CD4-positive, alpha-beta T cell treated with Interleukin-1 beta for 1 hour (primary cell): ENCODE measurements at places on chromosomes 2 and 18.
A peak's percentile ranks its signal among the peaks of the same experiment; 100 is the strongest.

GRCh38 chr2:43887176-43887575, 48.4 kb downstream of the ABCG8 start:
- no peak for DNase-seq

- DNase-seq: no peak
Measured at GRCh38 chr18:58496937-58497336, 132.0 kb downstream of the ALPK2 start.

GRCh38 chr2:186848873-186849578, at the start of gene ZSWIM2:
ZSWIM2 (minus strand) TSS chr2:186849170; CDS start chr2:186849130, 40 bp downstream.
- peak; percentile 29 for DNase-seq

- DNase-seq: no peak
Measured at GRCh38 chr2:117523267-117523666, 291.2 kb upstream of the DDX18 start.

DNA sequence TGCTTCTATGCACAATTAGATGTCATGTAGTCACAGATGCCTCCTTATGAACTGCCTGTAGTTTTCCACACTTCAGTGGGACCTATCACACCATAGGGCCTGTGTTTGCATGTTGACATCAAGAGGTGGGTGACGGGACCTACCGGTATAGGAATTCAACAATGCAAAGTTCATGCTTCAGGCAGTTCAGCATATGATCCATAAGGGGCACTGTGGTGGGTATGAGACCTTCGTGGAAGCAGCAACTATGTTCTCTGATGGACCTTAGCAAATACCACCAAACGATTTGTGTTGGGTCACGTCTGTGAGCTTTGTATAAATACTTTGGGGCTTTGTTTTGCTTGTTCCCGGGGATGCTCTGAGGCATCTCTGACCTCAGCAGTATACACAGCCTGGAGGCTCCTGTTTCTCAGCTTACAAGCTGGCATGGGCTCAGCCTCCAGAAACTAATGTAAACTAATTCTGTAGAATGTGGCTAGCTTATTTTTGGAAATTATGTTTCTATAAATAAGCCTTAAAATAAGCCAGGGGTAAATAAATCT, 111.6 kb downstream of the DTNA start:
- DNase-seq: no peak

DNA sequence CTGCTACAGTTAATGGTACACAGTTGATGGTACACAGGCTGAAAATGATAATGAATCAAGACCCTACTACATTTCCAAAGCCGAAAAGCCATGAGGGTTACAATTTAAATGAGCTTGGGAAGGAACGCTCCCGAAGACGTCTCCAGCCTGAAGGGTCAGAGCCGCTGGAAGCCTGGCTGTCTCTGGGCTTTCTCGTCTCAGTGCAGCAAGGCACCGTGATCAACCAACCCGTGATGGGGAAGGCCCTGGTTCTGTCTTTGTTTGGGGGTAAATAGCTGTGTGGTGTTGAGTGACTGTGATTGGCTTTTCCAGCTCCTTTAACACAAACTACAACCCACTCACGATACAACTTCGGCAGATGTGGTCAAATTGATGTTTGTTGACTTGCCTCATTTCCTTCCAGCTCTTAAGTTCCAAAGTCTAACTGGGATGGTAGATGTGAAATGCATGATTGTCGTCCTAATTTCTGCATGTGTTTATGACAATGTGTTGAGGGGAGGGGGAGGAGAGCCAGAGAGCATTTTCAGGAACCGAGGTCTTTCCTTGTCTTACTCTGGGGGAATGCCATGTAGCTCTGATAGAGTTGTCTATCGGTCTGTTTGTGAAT, 59.9 kb upstream of the EML6 start:
- no peak for DNase-seq

DNA sequence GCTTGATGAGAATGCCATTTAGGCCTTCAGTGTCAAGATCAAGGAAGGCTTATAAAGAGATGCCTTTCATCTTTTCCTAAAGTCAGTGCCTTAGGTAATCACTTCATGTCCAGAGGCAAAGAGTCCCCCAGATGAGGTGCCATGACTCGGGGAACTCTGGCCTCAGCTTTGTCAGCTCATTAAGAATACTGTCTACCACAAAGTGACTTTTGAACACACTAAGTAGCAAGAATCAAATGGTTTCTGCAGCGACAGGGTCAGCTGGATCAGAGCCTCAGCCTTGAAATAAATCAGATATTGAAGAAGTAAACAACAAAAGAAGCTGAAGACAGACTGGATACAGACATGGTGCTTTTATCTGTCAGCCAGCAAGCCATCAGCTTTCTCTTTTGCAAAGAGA, 120.1 kb upstream of the SLC39A10 start:
- no peak for DNase-seq

GRCh38 chr2:190636361-190636760, 12.5 kb upstream of the NAB1 start:
- DNase-seq: no peak

DNA sequence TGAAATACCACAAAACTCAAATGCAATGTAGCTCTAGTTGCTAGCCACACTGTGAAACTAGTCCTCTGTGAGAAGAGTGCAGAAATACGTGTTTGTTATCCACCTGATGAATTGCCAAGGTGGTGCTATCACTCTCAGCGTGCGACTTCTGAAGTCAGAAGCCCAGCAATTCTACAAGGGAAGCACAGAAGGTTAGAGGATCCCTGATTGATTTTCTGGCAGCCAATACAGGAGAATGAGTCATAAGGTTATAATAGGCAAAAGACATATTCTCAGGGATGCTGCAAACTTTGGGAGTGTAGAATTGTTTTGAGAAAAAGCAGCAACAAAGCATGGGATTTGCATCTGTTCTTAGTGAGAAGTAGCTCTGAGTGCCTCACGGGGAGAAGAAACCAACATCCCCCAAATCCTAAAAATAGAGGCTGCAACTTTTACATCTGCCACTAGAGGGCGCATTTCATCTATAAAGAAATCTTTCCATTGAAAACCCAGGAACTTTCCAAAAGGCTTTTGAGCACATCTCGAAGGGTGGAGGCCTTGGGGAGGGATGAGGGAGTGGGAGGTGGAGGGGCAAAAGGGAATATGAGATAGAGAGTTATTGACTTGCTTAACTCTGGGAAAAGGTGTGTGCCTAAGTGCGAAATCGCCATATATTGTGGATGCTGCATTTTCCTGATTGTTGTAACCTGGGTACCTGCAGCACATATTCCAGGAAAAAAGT, 78.0 kb downstream of the TMEM182 start:
- DNase-seq: no peak

GRCh38 chr2:200050921-200051610, 95.7 kb downstream of the MAIP1 start:
- no peak for DNase-seq

- no peak for DNase-seq
Measured at GRCh38 chr2:182055993-182056392, 70.3 kb downstream of the PPP1R1C start.

DNA sequence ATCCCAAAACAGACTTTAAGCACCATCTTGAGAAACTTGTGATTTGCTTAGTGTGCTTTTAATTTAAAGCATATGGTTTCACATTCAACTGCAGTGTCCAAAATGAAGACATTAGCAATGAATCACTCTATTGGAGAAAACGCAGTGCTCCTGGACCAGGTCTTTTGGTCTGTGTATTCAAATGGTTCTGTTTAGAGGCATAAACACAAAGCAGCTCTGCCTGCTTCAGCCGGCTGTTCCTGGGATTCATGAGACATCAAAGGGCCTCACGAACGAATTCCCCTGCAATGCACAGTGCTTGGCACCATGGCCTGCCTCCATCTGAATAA, 117.1 kb upstream of the SP5 start:
- DNase-seq: no peak

DNA sequence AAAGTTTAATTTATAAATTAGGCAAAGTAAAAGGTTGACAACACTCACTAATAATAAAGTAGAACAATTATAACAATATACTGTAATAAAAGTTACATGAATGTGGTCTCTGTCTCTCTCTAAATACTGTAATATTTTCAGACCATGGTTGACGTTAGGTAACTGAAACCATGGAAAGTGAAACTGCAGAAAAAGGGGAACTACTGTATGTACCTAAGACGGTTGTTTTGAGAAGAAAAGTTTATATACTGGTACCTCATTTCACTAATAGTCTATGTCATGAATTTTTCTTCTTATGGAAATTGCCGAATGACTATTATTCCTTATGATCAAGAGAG, 166.7 kb upstream of the ZNF521 start:
- no peak for DNase-seq

GRCh38 chr2:9053534-9053931, 50.0 kb upstream of the MBOAT2 start:
- no peak for DNase-seq

DNA sequence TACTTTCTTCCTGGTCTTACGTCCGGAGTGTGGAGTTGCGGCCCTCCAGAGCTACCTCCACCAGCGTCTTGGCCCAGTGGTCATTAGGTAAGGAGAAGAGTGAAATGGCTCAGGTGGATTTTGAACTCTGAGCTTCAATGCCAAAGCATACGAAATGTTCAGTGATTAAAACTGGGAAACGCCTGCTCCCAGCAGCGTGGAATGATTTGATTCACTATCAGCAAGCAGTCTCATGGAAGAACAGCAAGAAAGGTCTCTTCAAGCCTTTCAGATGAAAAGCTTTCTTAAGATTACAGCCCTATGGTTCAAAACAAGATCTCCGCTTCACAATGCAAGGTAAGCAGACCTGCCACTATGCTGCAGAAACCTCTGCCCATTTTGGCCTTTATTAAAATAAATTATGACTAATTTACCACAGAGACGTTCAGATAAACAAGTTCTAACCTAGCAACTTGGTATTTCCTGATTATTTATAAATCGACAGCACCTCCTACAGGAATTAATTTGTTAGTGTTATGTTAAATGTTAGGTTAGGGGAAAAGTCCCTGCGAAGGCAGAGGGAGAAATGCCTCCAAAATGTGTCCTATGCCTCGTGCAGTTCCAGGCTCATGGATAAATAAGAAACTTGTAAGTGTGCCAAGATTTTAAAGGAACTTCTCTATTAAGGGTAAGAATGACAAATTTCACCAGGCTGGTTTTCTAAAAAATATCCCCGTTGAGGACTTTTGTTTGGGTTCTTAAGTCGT, 10.1 kb downstream of the SP9 start:
- no peak for DNase-seq

GRCh38 chr2:12727065-12727464, 10.3 kb downstream of the TRIB2 start:
- no peak for DNase-seq

GRCh38 chr18:74967438-74967837, 241.5 kb downstream of the PTGR3 start:
- no peak for DNase-seq

- DNase-seq: no peak
Measured at GRCh38 chr2:2663401-2664036, 332.4 kb upstream of the MYT1L start.

DNA sequence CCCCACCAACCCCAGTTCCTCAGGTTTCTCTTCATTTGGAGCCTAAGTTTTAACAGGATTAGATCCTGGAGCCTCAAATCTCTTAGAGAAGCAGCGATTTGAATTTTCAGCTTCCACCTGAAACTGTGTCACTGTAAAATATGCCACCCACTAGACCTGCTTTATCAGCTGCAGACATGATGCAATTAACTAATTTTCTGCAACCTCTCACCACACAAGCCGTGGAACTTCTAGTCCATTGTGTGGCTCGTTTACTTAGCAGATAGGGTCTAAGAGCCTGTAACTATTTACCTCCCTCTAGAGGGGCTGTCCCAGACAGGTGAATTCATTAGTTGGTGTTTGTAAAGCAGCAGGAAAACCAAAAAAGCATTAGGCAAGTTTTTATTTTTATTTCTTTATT, 31.6 kb upstream of the FZD5 start:
- no peak for DNase-seq

GRCh38 chr18:45702708-45703265, 21.2 kb upstream of the SLC14A1 start:
- DNase-seq: no peak

- peak; percentile 80 for DNase-seq
Measured at GRCh38 chr2:197205585-197206215, 104.9 kb downstream of the ANKRD44 start.

- DNase-seq: no peak
Measured at GRCh38 chr2:131076707-131077106, 16.6 kb downstream of the FAM168B start.

DNA sequence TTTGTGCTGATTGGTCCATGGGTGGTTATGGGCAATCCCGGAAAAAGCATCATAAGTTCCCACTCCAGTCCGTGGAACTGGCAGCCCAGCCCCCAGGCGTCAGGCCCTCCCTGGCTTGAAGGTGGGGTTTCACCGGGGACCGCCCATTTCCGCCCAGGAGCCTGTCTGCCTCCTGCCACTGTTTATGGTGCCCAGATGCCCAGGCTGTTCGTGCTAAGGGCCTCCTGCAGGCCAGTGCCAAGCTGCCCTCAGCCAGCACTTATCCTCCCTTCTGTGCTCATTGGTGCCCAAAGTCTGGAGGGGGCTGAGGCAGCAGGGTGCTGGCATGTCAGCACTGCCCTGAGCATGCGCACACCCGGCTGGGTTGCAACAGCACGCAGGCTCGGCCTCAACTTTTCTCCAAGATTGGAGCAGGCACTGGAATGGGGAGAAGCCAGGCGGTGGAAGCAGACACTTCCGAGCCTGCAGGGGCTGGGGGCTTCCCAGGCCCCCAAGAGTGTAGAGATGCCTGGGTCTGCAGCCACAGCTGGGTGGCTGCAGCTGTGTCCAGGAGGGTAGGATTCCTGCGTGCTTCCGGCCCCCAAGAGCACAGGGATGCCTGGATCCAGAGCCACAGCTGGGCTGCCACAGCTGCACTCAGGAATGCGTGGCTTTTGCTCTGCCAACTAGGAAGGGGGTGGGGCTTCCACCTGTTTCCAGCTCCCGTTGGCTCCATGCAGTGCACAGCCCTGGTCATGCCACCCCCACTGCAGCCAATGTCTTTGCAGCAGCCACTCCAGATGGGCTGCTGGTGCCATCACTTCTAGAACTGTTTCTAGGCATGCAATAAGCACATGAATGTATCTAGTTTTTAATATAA, 74.0 kb downstream of the AGPS start:
- no peak for DNase-seq

DNA sequence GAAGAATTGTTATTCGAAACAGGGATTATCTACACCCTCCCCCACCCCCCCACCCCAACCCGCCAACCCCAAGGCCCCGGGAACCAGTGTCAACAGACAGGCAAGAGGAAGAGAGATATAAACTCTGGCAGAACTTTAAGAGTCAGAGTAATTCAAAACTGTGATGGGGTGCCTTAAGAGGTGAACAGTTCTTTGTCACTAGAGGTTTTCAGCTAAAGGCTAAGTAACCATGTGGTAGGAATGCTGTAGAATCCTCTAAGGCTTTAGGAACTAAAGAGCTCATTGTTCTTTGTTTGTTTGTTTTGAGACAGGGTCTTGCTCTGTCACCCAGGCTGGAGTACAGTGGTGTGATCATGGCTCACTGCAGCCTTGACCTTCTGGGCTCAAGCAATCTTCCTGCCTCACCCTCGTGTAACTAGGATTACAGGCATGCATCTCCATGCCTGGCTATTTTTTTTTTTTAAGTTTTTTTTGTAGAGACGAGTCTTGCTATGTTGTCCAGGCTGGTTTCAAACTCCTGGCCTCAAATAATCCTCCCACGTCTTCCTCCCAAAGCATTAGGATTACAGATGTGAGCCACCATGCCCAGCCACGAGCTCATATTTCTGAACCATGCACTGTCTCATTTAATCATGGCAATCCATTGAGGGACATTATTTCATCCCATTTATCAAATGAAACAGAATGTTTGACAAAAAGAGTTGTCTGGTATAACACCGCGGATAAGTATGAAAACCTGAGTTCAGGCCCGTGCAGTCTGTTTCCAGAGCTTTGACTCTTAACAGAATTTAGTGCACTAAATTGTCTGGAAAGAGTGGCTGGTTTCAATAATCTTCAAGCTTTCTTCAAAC, 20.8 kb upstream of the TMEM17 start:
- DNase-seq: no peak
